ENCODE measurements at places on chromosomes 1 and 21.

- DNase-seq = peak; percentile 89
These were observed 5.7 kb downstream of the HSPG2 start for GRCh38 chr1:21931171-21932093.

- DNase-seq = no peak
These were observed 24.4 kb upstream of the CLDN14 start for GRCh38 chr21:36504067-36505058.

DNA sequence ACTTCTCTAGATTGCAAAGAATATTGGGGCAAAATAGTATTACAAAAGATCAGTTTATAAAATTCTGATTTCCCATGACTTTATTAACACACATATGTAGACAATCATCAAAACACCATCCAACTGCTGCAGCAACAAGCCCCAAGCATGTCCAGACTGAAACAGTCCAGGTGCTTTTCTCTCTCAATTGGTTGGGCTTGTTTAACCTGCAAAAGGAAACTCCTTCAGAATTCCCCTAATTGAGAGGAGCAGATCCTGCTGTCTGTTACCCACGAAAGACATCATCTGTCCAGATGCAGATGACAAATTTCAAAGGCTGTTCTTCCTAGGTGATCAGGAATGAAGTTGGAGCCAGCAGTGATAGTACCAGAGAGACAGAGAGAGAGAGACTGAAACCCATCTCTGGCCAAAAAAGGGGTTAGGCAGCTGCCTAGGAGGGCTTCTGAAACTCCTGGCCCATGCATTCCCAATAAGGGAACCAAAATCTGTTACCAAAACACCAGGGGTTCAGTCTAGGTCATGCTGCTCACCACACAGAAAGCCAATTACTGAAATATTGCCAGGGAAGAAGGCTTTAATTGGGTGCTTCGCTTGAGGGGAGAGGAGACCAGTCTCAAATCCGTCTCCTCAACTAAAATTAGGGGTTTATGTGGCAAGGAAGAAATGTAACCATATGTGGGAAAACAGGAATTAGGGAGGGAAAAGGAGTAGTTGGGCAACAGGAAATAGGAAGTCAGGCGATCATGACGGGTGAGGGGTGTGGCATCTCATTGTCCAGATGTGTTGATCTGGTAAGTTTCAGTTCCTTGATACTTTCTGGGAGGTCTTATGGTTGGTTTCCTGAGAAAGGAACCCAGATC, 34.7 kb upstream of the RGL1 start:
- no peak for DNase-seq

DNA sequence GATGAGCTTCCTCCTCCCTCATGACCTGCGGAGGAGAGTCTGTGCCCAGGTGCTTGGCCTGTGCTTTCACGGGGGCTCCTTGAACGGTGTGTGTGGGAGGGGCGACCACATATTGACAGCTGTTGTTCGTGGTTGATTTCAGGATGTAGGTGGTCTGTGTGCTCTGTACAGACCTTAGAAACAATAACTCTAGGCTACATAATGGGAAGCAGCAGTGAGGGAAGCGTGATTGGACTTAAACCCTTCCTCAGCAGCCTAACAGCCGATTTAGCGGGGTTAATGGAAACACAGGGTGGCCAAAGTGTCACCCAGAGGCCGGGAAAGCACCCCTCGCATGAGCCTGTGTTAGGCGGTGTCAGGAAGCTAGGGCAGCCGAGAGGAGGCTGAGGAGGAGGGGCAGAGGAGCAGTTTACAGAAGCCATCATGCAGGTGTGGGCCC, 56.0 kb downstream of the TBCE start:
- no peak for DNase-seq

DNA sequence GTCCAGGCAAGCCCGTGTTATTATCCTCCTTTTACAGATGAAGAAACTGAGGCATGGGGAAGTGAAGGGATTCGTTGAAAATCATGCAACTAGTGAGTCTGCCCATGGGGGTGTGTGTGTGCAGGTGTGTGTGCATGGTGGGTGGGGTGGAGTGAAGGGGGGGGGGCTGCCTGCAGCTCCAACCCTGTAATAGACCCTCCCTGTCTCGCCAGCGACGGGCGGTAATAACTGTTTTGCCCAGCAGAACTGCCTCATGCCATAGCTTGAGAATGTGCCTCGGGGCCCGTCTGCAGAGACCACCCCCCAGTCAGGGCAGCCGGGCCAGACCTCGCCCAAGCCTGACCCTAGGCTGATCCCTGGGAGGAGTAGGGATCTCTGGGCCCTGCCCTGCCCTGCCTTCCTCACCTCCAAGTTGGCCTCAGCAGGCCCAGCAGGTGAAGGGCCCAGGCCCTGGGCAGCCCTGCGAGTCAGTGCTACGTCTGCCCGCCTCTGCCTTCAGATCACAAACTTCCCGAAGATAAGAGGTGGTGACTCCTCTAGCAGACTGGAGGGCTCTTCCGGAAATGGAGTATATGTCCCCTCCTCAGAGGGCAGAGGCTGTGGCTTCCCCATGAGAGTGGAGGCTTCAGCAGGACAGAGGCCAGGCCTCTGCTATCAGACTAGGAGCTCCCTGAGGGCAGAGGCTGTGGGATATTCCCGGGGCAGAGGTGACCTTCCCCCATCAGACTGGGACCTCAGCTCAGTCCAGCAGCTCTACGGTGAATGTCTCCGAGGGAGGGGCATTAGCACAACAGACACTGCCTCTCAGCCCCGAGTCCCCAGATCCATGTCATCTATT, 15.7 kb upstream of the EPHA2 start:
- no peak for DNase-seq

DNA sequence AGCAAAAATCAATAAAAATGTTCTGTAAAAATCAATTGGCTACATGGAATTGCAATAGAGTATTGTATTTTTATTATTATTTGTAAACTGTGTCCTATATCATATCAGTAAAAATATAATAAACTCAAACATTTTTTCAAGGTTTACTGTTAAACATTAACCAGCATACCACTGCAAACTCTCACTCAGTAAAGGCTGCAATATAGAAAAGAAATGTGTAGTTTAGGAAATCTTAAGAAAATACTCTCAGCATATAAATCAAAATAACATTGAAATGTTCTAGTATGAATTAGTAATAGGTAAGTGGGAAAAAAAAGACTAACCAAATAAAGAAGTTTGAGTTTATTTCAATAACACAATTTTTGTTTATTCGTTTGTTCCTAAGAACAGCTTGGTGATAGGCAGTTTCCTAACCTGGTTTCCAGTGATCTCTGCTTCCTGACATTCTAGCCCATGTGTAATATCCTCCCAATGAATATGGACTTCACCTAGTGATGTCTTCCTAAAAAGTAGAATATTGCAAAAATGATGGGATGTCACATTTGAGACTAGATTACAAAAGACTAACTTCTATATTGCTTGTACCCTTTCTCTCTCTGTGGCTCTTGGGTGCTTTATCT, 870.1 kb downstream of the BRINP3 start:
- no peak for DNase-seq

GRCh38 chr1:38615680-38616079, 243.9 kb downstream of the RRAGC start:
- no peak for DNase-seq

DNA sequence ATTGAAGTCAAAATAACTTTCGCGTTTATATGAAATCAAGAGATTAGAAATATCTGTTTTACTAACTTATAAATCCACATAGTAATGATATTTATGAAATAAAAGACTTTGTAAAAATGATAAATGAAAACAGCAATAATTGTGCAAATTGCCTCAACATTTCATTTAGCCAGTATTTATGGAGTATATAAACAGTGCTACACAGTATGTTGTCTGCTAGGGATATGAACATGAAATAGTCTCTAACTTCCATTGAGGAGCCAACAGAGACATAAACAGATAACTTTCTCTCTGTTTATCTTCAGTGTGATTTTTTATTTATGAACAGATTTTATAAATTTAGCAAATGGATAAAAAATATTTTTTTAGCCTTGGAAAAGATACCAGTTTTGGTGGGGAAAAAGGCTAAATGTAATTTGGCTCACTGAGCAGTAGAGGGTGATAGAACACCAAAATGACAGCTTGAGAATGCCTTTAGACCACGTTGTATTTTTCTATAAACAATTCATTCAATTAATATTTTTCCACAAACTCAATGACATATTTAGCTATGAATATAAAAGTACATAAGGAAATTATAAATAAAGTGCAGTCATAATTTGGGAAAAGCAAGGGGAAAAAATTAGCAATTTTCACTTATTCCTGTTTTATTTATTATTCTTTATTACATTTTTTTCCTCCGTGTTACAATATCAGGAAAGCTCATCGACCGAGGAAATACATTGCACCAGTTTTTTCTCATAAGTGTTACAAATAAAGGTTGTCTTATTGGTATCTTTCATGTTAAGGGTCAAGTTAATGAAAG, 47.5 kb upstream of the EEIG2 start:
- no peak for DNase-seq

DNA sequence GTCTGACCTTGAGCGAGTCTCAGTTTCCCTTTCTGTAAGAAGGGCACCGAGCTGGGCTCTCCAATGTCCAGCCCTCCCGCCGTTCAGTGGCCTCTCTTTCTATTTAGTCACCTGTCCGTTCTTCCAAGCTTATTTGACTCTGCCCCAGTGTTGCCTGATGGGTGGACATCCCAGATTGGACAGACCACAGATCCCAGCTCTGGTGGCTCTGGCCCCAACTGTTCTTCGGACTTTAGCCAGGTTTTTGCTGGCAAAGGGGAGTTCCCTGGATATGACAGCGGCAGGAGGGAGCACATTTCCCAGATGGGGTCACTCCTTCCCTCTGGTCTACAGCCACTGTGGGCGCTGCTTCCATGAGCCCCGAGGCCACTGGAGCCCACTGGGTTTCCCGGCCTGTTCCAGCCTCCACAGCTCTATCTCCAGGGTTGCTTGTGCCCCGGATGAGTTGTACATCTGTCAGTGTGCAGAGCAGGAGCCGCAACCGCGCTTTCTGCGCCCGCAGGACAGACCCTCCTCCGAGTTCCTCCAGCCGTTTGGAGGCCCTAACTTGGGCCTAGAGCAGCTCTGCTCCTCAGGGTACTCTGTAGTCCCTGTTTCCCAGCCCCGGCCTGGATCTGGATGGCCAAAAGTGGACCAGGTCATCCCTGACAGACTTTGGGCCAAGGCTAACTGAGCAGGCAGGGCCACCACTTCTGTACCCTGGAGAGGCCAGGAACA, 3.8 kb downstream of the DMBX1 start:
- DNase-seq = no peak

- peak; percentile 93 for DNase-seq
These were observed at the start of gene CAPN2 for GRCh38 chr1:223712194-223712849. Gene CAPN2 (plus strand): TSS chr1:223712539. CDS start chr1:223712641, 102 bp downstream.

- DNase-seq = no peak
These were observed 5.3 kb downstream of the SCMH1 start for GRCh38 chr1:41236781-41237180.

GRCh38 chr1:181593042-181593441, 109.7 kb downstream of the CACNA1E start:
- no peak for DNase-seq

DNA sequence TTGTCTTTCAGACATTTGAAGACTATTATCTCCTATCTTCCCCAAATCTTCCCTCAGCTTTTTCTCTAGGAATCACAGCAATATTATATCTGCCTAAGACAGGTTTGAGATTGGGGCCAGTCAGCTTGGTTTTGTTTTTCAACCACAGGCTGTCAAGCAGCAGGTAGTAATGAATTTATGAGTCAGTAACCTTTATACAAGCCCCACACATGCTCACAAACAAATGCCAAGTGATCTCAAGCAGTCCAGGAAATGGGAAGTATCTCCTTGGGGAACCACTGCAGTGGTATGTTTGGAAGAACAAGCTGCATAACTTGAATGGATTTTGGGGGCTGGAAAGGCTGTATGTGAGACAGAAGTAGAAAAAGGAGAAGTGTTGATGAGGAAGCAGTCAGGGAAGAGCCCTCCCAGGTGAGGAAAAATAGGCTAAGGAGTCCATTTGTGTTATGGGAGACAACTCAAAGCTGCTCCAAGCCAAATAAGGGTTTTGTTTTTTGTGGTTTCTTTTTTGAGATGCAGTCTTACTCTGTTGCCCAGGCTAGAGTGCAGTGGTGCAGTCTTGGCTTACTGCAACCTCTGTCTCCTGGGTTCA, 2.1 kb downstream of the DHDDS start:
- no peak for DNase-seq

- peak; percentile 87 for DNase-seq
These were observed 669 bp downstream of the XPR1 start for GRCh38 chr1:180632326-180633056.

DNA sequence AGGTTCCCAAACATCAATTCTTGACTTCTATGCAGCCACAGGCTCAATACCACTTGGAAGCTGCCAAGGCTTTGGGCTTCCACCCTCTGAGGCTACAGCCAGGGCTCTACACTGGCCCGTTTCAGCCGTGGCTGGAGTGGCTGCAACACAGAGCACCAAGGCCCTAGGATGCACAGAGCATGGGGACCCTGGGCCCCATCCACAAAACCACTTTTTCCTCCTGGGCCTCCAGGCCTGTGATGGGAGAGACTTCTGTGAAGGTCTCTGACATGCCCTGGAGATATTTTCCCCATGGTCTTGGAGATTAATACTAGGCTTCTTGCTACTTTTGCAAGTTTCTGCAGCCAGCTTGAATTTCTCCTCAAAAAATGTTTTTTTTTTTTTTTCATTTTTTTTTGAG, 655.4 kb upstream of the ZP4 start:
- no peak for DNase-seq

DNA sequence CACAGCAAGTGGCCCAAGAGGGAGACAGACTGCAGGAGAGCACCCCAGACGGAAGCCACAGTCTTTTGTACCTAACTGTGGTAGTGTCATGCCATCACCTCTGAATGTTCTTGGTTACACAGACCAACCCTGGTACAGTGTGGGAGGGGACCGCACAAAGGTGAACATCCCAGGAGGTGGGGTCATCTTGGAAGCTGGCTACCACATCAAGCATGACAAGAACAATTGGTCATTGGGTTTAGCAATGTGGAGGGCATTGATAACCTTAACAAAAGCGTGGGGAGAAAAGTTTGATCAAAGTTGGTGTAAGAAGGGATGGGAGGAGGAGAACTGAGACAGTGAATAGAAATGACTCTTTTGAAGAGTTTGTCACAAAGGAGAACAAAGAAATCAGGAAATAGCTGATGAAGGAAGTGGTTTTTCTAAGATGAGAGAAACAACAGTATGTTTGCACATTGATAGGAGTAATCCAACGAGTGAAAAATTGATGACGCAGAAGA, 87.1 kb upstream of the CACNA1E start:
- DNase-seq = no peak

DNA sequence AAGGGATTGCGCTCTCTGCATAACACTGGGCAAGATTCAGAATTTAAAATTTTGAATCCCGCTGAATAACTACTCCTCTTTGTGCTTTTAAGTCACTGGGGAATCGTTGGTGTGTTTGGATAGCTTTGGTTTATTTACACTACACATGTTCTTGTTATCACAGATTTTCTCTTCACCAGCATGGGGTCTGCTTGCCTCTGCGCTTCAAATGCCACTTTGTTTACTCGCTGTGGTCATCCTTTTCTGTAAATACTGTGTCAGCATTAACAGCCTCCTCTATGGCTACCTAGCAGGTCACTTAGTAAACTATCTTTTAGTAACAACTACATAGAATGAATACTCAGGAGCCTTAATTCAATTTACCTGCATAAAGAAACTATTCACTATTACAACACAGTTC, 14.4 kb upstream of the KCNH1 start:
- no peak for DNase-seq
